ENCODE measurements at places on chromosomes 1 and 21.

DNA sequence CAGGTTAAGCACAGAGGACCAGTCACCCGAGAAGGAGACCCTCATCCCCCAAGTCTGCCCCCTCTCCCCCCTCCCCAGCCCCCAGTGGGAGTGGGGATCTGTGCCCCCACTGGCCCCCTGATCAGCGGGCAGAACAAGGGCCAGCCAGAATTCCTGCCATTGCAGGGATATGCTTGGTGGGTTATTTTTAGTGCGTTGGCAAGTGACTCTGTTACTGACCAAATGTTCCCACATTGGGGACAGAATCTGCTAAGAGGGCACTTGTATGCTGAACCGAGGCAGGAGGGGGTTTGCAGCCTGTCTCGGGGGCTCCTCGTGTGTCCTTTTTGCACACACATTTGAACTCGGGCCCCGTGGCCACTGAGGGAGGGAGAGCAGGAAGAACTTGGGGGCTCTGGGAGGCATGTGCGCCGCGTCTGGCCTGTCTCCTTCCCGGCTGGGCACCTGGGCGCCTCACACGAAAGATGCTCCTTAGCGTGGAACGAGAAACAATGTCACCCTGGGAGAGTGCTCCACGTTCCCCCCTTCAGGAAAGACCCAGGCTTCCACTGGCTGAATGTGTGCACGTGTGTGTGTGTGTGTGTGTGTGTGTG, 66.4 kb upstream of the CASZ1 start:
- no peak for DNase-seq

DNA sequence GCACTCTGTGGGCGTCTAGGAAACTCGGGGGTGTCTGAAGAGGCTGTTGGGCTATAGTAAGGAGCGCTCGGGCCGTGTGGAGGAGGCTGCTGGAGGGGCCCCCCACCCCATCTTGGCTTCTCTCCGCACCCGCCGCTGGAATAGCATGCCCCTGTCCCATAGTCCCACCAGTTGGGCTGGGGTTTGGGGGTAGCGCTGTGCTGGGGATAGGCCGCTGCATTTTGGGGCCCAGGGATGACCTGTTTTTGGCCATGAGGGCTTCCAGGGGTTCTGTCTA, 511 bp downstream of the EFNA3 start:
- DNase-seq = no peak

GRCh38 chr1:79912813-79913212, 906.3 kb upstream of the ADGRL4 start:
- no peak for DNase-seq

GRCh38 chr1:25702101-25702775, 85.6 kb downstream of the MAN1C1 start:
- DNase-seq = no peak

DNA sequence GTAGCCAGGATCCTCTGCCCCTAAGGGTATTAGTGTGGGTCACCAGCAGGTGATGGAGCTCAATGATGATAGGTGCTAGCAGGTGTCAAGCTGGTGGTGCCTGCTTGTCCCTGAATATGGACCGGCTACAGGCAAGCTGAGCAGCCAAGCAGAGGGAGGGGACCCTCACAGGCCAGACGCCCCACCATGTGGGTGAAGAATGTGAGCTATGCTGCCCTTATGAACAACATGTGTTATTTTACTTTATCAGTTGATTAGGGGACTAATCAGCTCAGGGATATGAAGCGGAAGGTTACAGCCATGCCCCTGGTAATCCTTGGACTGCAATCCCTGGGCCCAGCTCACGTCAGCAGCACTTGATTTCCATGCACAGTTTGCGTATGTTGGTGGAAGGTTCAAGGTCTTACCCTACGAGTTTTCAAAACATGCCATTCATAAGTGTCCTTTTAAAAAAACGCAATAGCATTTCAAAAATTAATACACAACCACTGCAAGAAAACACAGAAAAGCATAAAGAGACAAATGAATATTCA, 106.0 kb downstream of the CDC7 start:
- DNase-seq = no peak

GRCh38 chr1:9371391-9371935, 78.8 kb downstream of the SPSB1 start:
- DNase-seq = no peak

DNA sequence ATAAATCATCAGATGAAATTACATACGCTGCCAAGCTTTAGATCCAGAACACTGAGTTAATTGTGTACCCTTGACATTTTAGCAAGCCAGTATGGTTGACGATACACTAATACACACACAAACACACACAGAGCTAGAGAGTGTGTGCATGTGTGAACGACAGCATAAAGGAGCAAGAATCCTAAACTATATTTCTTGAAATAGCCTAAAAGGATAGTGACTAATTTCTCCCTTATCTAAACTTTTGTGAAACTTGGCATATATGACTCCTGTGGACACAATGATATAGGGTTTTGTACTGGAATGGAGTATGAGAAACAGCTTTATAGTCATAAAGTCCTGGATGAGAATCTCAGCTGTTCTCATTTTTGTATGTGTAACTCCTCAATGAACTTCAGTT, 65.1 kb upstream of the DMRTA2 start:
- DNase-seq = no peak

GRCh38 chr1:160987359-160988050, 32.9 kb upstream of the ITLN2 start:
- no peak for DNase-seq

- DNase-seq = no peak
Measured at GRCh38 chr1:25042331-25043227, 112.5 kb upstream of the RUNX3 start.

DNA sequence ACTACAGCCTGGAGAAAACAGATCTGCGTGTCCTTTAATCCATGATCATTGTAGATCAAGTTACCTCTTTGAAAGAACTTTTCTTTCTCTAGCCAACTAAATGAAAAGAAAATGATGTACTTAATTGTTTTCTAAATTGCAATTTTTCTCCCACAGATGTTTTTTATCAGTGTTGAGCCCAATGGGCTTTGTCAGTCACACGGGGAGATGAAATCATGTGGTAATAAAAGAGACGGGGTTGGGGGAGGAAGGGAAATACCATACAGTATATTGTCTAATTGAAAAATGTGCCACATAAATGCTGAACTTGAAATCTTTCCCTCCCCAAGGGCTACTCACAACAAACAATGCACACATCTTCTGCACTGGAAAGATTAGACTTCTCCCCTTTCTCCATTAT, 58.4 kb downstream of the NTMT2 start:
- no peak for DNase-seq

GRCh38 chr21:25691976-25692375, 42.7 kb downstream of the ATP5PF start:
- DNase-seq = no peak

- DNase-seq = no peak
Measured at GRCh38 chr1:196611873-196612272, 3.6 kb upstream of the KCNT2 start.

DNA sequence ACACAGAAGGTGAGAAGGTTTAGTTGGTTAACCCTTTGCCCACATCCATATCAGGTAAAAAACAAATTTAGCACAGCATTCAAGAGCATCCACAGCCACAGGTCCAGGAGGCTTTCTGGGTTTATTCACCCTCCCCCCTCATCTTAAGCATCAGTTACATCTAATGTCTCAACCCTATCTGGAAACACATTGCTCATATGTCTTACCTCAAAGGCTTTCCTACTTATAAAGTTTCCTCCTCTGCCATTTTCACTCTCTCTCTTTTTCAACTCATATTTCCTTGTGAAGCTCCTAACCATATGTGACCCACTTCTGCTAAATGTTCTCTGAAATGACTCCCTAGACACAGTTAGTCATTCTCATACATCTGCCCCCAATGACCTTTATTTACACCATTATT, 47.9 kb upstream of the RUNX1 start:
- no peak for DNase-seq

GRCh38 chr1:22971161-22971560, 1.5 kb downstream of the LACTBL1 start:
- no peak for DNase-seq

GRCh38 chr21:38182370-38182985, 74.3 kb upstream of the KCNJ15 start:
- DNase-seq = no peak

DNA sequence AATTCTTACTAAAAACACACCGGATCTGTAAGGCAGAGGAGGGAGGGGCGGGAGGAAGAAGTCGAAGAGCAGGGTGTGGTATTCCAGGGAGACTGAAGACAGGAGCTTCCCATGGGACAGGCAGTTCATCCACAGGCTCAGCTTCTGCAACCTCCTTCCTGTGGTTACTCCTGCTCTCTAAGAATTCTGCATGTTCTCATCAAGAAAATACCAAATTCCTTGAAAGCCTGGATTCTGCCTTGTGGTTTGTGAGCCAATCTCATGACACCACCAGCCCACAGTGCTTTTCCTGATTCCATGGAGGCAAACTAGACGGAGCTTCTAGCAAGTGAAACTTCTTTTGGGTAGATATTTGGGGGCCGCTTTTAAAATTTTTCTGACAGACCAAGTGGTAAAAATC, 1.1 kb upstream of the ST6GALNAC3 start:
- no peak for DNase-seq

DNA sequence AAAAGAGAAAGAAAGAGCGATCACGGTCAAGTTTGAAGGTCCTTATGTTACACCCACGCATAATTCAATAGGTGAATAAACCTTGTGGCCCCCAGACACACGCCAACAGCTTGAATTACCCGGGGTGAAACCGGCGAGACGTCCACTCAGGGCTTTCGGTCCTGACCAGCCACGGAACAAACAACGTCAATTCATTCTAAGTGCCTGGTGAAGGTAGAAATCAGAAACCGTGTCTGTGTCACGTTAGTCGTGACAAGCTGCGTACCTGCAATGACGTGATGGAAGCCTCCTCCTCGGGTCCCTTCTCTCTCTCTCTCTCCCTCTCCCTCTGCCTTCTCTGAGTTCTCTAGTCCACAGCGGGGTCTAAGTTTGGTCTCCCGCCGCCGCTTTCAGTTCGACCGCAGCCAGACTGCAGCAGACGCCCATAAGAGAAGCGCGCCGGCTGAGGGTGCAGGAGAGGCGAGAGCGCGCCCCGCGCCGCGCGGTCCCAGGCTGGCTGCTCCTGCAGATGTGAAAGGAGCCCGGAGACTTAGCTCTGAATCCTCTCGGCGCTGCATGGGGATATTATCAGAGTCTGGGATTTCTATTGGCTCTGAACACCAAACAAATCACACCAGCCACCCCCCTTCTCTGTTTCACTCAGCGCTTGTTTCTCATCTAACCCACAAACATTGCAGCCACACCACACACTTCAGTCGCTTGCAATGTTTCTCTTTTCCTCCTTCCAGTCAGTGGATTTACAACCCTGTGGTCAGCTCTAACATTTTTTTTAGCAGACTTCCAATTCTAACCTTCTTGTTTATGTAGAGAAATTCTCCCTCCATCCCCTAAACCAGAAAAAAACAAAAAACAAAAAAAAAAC, at the start of gene GREM2:
Gene GREM2 (minus strand): TSS at position 537 of the 862 bp plus-strand sequence. CDS start 118,680 bp downstream, outside the sequence.
- peak; percentile 2 for DNase-seq

DNA sequence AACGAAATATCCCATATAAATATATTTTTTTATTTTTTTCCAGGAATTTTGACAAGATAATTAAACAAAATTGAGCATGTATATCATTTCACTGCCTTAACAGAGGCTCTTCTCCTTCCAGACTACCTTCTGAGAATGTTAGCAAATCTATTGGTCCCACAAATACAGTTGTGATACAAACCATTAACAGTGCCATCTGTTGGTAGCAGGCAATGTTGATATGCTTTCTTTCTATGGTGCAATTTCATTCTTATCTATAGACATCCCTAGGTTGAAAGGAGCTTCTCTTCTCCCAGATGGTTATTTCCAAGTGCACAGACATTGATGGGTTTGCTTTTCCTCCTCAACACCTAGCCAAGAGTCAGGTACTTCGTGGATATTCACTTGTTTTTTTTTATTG, 303.6 kb downstream of the USH2A start:
- DNase-seq = no peak

- peak; percentile 35 for DNase-seq
Measured at GRCh38 chr1:44721485-44722361, 9.2 kb downstream of the RNU5D-1 start.

DNA sequence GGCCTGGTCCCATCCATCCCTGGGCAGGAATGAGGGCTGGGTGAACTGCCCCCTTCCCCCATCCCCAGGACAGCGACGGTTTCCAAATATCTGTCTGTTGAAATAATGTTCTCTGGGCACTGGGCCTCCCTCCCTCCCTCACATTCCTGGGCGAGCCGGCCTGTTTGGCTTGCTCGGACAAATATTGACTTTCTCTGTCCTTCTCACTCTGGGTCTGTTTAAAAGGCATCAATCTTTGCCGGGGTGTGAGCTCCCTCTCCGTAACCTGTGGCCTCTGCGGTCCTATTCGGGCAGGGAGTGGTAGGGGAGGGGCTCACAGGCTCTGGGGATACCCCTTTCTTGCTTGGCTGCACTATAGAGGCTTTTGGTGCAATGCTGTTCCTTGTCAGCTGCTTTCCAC, 40.2 kb downstream of the FOXD2 start:
- no peak for DNase-seq

DNA sequence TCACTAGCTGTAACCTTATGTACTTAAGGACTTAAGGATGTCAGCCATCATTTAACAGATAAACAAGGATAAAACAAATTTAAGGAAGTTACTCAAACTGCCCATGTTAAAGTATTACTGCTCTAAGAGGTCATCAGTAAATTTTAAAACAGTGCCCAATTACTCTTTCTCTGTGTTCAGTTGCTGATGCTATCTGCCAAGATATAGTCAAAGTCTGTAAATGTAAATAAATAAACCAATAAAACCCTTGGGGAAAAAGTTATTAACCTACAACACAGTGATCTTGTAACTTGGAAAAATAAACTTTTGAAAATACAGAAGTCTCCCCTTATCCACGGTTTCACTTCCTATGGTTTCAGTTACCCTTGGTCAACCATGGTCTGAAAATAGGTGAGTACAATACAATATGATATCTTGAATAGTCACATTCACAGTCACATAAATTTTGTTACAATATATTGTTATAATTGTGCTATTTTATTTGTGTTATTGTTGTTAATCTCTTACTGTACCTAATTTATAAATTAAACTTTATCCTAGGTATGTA, 501.8 kb downstream of the LMO4 start:
- no peak for DNase-seq

DNA sequence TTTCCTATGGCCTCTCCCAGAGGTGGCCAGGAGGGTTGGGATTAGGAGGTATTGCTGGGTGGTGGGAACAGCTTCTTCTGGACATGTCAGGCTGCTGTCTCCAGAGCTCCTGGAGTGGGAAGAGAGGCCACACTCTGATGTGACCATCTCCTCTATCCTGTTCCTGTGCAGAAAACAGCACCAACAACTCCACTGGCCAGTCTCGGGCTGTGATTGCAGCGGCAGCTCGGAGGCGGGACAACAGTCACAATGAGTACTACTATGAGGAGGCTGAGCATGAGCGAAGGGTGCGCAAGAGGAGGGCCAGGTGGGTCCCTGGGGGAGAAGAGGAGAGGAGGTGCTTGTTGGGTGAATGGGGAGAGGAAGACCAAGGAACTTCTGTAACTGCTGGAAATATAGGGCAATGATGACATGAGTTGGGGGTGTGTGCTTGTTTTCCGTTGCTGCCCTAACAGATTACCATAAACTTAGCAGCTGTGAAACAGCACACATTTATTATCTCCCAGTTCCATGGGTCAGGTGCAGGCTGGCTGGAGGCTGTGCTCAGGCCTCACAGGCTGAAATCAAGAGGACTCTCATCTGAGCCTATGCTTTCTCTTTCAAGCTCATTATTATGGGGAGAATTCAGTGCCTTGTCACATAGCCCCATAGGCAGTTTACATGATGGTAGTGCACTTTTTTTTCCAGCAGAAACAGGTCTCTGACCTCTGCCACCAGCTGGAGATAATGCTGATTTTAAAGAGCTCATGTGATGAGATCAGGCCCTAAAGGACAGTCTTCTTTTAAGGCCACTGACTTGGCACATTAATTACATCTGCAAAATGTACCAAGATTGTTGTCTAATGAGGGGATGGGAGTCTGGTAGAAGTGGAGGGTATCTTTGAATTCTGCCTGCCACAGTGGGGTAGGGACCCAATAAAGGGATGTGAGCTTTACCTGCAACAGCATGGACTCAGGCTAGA, 20.8 kb downstream of the VANGL2 start:
- no peak for DNase-seq

Data from effector CD4-positive, alpha-beta T cell (primary cell).